ENCODE measurements at places on chromosomes 16 and 17. TPM values are rescaled to one million over a fixed set of nuclear protein-coding genes. Genes with fewer than 3 reads are reported as not detected.
A peak's percentile ranks its signal among the peaks of the same experiment; 100 is the strongest.

- no peak overlapping the region for H3K4me3 ChIP-seq
- DNase-seq, result no peak
- H3K27me3 ChIP-seq, result peaks cover 3% of the 10 kb centered on the region
- no peaks in the 10 kb centered on the region for H3K36me3 ChIP-seq
- H3K4me1 ChIP-seq, result peaks cover 1% of the 10 kb centered on the region
Observed at GRCh38 chr16:23868136-23868535, 32.4 kb downstream of the PRKCB start.

DNA sequence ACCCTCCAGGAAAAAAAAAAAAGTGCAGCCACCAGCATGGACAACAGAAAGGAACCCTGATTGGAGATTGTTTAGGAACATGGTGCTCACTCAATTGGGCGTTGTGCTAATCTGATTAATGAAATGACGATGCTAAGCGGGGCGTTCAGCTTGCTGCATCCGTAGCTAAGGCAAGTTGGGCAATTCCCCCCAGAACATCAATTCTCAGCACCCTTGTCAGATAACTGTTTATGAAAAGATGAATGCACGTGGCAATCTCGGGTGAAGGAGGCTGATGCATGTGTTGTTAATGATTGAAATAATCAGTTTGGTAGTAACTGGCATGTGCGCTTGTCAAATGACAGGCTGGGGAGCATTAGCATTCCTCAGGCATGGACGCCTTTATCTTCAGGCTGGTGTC, 57.0 kb downstream of the HS3ST3A1 start:
- H3K4me1 ChIP-seq, result no peaks in the 10 kb centered on the region
- H3K4me3 ChIP-seq, result no peak overlapping the region
- no peaks in the 10 kb centered on the region for H3K27me3 ChIP-seq
- H3K27ac ChIP-seq, result no peak overlapping the region
- H3K36me3 ChIP-seq, result no peaks in the 10 kb centered on the region

The PRSS33 gene
- total RNA-seq, result 0.39 TPM

DNA sequence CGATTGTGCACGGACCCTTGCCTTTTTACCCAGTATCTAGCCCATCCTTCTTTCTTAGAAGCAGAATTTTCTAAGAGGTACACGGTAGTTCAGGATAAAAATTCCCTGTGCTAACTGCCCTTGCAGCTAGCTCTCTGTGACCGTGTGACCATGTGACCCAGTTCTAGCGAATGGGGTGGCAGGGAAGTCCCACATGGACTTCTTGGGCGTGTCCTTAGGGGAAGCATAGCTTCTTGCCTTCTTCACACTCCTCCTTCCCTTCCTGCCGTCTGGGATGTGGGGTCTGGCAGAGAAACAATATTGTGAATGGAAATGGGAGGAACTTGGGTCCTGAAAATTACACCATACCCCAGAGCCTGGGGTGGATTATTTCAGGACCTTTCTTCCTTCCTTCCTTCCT, 670.7 kb downstream of the MAF start:
- peaks cover 12% of the 10 kb centered on the region for H3K4me1 ChIP-seq
- peaks cover 3% of the 10 kb centered on the region for H3K27me3 ChIP-seq
- no peak overlapping the region for H3K27ac ChIP-seq
- no peak for DNase-seq
- no peaks in the 10 kb centered on the region for H3K36me3 ChIP-seq
- no peak overlapping the region for H3K4me3 ChIP-seq

GRCh38 chr17:39729280-39729851, 966 bp downstream of the MIEN1 start:
- H3K4me3 ChIP-seq, result peak overlapping the region; percentile 93
- peaks cover 6% of the 10 kb centered on the region for H3K27me3 ChIP-seq
- no peak for DNase-seq

- no peaks in the 10 kb centered on the region for H3K27me3 ChIP-seq
- no peak overlapping the region for H3K4me3 ChIP-seq
- DNase-seq, result no peak
- no peaks in the 10 kb centered on the region for H3K4me1 ChIP-seq
- H3K36me3 ChIP-seq, result peaks cover 7% of the 10 kb centered on the region
Observed at GRCh38 chr17:2503627-2504026, 8.1 kb downstream of the METTL16 start.

DNA sequence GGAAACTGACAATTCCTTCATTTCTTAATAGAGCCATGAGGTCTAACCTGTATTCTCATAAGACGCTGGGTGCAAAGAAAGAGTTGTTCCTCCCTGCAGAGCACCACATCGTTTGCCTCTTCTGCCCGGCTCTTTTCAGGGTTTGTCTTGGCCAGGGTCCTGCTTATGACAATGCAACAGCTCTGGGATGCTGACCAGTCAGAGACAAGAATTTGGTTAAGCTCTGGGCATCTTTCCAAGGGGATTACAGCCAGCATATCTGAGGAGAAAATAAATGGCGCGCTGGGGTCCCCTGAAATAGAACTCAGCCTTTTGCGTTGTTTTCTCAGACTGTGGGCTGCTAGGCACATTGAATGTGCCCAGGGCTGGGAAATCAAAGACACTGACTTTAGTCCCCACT, 128.6 kb downstream of the SHISA6 start:
- no peaks in the 10 kb centered on the region for H3K36me3 ChIP-seq
- no peak for DNase-seq
- no peaks in the 10 kb centered on the region for H3K4me1 ChIP-seq
- H3K27ac ChIP-seq, result no peak overlapping the region
- H3K27me3 ChIP-seq, result no peaks in the 10 kb centered on the region
- H3K4me3 ChIP-seq, result no peak overlapping the region

The ENPP7 gene
- total RNA-seq, result not detected

DNA sequence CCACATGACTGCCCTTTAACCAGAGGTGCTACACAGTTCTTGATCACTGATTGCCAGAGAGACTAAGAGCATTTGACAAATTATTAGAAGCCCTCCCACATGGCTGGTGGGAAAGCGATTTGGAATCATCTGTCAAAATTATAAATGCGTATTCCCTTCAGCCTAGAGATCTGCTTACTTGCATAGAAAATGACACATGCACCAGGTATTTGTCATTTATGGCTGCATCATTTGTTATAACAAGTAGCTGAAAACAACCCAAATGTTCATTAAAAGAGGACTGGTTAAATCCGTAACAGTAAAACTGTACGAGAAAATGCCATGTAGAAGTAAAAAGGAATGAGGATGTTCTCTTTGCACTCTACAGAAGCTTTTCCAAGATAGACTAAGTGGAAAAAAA, 21.4 kb downstream of the BCO1 start:
- H3K4me1 ChIP-seq, result no peaks in the 10 kb centered on the region
- DNase-seq, result no peak
- no peaks in the 10 kb centered on the region for H3K27me3 ChIP-seq
- no peak overlapping the region for H3K27ac ChIP-seq
- no peaks in the 10 kb centered on the region for H3K36me3 ChIP-seq

GRCh38 chr17:80652756-80653330, 108.2 kb downstream of the RPTOR start:
- H3K36me3 ChIP-seq, result peaks cover 24% of the 10 kb centered on the region
- H3K27me3 ChIP-seq, result peaks cover 9% of the 10 kb centered on the region
- H3K4me3 ChIP-seq, result no peak overlapping the region
- DNase-seq, result no peak
- no peak overlapping the region for H3K27ac ChIP-seq

- DNase-seq, result no peak
- peaks cover 36% of the 10 kb centered on the region for H3K27me3 ChIP-seq
- H3K36me3 ChIP-seq, result peaks cover 5% of the 10 kb centered on the region
- H3K4me3 ChIP-seq, result peak overlapping the region; percentile 49
- H3K27ac ChIP-seq, result peak overlapping the region; percentile 86
Observed at GRCh38 chr17:17793378-17794214, 43.2 kb downstream of the SREBF1 start.

The DPEP3 gene
- total RNA-seq, result not detected

- H3K27ac ChIP-seq, result no peak overlapping the region
- peaks cover 2% of the 10 kb centered on the region for H3K27me3 ChIP-seq
- DNase-seq, result no peak
- peaks cover 22% of the 10 kb centered on the region for H3K4me1 ChIP-seq
- no peaks in the 10 kb centered on the region for H3K36me3 ChIP-seq
- no peak overlapping the region for H3K4me3 ChIP-seq
Observed at GRCh38 chr16:11098601-11099390, 154.4 kb downstream of the CLEC16A start.

DNA sequence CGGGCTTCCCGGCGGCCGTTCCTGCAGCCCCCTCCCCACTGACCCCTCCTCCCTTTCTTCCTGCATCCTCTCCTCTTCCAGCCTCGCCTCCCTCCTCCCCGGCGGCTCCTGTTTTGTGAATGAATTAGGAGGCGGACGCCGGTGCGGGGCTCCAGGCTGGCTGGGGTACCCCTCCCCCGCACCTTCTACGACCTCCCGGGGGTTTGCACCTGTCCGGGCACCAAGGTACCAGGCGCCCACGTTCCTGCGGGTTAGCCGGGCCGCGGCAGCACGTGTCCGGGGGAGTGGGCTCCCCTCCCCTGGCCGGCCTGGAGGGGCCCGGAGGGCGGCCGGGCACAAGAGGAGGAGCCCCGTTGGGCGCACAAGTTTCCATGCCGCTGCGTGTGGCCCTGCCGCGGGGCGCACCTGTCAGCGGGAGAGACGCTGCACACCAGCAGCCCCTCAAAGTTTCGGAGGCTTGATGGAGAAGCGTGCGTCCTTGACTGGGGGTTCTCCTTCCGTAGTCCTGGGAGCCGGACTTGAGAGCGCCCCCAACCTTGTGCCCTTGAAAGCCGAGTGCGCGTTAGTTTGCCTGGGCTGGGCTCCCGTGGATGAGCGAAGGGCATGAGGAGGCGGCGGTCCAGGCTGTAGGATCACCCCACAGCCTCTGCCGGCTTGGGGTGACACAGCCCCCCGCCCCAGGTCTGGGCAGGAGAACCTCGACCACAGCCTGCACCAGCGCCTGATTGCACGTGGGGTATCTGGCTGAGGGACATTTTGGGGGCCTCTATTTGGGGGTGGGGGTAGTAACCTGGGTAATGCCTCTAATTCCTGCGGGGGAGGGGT, 1.2 kb downstream of the HAS3 start:
- H3K4me1 ChIP-seq, result peaks cover 6% of the 10 kb centered on the region
- H3K4me3 ChIP-seq, result peak overlapping the region; percentile 84
- no peaks in the 10 kb centered on the region for H3K36me3 ChIP-seq
- H3K27ac ChIP-seq, result no peak overlapping the region

The ZNF469 gene
- 0.56 TPM for total RNA-seq

The DHX58 gene
- total RNA-seq, result 0.42 TPM

The UTS2R gene
- total RNA-seq, result 7.2 TPM

GRCh38 chr17:16922386-16923096, 49.4 kb downstream of the TNFRSF13B start:
- H3K27me3 ChIP-seq, result peaks cover 1% of the 10 kb centered on the region
- no peak overlapping the region for H3K27ac ChIP-seq
- no peak for DNase-seq

The ANKS4B gene
- total RNA-seq, result not detected

GRCh38 chr16:88924834-88925539, 52.0 kb downstream of the CBFA2T3 start:
- DNase-seq, result peak; percentile 61
- no peak overlapping the region for H3K4me3 ChIP-seq
- H3K27me3 ChIP-seq, result peaks cover 2% of the 10 kb centered on the region
- H3K36me3 ChIP-seq, result no peaks in the 10 kb centered on the region

DNA sequence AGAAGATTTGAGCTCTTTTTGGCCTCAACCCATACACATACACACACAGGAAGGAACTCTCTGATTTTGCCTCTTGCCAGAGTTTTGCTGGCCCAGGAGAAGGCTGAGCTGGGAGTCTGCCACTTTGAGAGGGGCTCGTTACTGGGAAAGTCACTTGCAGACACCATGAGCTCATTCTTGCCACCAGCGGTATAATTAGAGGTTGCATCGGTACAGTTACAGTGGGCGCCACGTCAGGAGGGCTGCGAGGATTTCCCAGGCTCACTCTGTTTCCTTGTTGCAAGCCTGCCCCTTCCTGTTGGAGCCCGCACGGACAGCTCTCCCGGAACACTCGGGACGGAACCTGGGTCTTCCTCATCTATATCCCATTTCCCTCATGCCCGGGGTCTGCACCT, 3.1 kb upstream of the SDK2 start:
- H3K27ac ChIP-seq, result no peak overlapping the region
- DNase-seq, result no peak
- peaks cover 10% of the 10 kb centered on the region for H3K4me1 ChIP-seq
- H3K27me3 ChIP-seq, result peaks cover 3% of the 10 kb centered on the region
- no peak overlapping the region for H3K4me3 ChIP-seq

The PRPSAP2 gene
- 76.0 TPM for total RNA-seq

DNA sequence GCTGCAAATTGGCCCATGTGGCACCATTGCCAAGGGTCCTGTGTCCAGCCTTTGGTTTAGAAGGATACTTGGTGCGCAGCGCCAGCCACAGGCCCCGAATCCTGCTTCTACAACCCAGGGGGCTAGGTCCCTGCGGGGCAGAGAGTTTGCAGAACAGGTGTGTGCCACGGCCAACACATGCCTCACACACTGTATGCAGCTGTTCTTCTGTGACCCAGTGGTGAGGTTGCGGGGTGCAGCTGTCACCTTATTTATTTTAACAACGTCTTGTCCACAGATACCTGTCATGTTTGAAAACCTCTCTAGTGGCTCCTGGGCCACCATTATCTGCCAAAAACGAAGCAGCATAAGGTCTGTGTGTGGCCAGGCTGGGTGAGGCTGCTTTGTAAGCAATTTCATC, 11.6 kb downstream of the CBFA2T3 start:
- H3K27ac ChIP-seq, result no peak overlapping the region
- no peaks in the 10 kb centered on the region for H3K36me3 ChIP-seq
- peaks cover 3% of the 10 kb centered on the region for H3K27me3 ChIP-seq
- H3K4me1 ChIP-seq, result peaks cover 4% of the 10 kb centered on the region

DNA sequence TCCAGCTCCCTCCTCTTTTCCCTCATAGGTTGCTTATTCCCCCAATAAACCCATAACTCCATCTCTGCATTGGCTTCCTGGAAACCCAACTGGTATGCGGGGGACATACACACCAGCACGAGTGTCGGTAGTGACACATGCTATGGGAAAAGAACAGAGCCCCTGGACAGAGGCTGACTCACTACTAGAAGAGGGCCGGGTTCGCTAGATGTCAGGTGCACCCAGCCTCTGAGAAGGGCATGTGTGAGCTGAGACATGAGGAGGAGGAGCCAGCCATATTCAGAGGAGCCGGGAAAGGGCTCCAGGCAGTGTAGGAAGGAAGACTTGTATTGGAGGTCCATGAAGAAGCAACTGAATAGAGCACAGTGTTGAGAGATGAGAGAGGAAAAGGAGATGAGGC, 241.1 kb downstream of the SOX9 start:
- no peak overlapping the region for H3K27ac ChIP-seq
- H3K4me1 ChIP-seq, result no peaks in the 10 kb centered on the region
- DNase-seq, result no peak
- H3K36me3 ChIP-seq, result no peaks in the 10 kb centered on the region
- peaks cover 4% of the 10 kb centered on the region for H3K27me3 ChIP-seq

The EVPL gene
- not detected for total RNA-seq

DNA sequence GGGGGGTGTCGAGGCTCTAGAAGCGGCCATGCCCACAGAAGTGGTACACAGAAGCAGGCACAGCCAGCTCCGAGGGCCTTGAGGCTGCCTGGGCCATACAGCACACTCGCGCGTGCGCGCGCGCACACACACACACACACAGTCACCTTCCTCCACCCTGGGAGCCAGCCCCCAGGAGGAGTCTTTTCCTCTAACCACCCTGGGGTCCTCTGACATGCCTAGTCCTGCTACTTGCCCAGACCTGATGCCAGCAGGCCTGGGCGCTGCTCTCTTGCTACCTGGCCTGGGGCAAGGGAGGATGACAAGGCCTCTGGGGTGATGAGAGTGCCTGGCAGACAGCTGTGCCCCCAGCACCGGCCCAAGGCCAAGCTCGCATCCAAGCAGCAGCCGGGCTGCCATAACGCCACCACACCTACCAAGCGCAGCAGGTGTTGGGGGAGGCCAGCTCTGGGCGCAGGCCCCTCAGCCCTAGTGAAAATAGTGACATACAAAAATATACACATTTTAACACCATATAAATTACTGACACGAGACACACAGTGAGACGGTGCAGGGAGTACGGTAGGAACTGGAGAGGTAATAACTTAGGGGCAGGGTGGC, 41.1 kb downstream of the TSC2 start:
- peaks cover 7% of the 10 kb centered on the region for H3K4me1 ChIP-seq
- H3K27ac ChIP-seq, result peak overlapping the region; percentile 62
- peaks cover 15% of the 10 kb centered on the region for H3K27me3 ChIP-seq
- no peaks in the 10 kb centered on the region for H3K36me3 ChIP-seq
- H3K4me3 ChIP-seq, result no peak overlapping the region
- no peak for DNase-seq

Data from glutamatergic neuron (in vitro differentiated cells).